Osteocyte (in vitro differentiated cells): ENCODE measurements at places on chromosomes 16 and 17.

- DNase-seq, result no peak
These were observed 102.2 kb downstream of the RAB11FIP4 start for GRCh38 chr17:31493656-31494155.

DNA sequence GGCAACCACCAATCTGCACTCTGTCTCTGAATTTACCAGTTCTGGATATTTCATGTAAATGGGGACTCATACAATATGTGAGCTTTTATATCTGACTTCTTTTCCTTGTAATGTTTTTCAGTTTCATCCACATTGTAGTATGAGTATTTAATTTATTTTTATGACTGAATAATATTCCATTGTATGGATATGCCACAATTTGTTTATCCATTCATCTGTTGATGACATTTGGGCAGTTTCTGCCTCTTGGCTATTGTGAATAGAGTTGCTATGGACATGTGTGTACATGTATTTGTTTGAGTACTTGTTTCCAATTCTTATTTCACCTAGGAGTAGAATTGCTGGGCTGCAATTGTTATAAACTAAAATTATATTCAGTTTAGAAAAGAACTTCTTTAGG, 126.9 kb downstream of the MRTFB start:
- DNase-seq, result no peak

DNA sequence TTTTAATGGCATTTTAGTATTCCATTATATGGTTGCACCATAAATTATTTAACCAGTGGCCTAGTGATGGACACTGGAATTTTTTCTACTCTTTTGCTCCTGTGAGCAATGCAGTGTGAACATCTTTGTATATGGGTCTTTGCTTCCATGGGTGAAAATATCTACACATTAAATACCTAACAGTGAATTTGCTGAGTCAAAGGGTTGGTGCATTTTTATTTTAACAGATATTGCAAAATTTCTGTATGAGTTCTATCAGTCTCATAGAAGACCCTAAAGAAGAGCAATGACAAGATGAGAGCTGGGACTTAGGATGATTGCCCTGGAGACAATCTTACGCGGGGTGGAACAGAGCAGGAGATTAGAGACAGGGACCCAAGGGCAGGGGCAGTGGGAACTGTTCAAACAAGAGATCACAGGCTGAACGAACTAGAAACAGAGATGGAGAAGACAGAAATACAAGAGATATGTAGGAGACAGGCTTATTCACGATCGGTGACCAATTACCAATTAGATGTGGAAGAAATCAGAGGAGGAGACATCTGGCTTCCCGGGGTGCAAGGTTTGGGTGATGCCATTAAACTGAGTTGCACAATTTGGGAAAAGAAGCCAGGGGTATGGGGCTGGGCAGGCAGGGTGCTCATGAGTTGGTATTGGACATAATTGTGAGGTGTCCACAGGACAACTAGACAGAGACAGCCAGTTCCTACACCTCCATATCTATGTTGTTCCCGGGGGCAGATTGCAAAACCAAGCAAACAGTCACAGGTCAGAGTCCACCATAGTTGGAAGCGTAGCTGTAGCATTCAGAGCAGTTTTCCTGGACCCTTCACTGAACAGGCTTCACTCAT, 39.9 kb upstream of the LONP2 start:
- DNase-seq, result no peak

DNA sequence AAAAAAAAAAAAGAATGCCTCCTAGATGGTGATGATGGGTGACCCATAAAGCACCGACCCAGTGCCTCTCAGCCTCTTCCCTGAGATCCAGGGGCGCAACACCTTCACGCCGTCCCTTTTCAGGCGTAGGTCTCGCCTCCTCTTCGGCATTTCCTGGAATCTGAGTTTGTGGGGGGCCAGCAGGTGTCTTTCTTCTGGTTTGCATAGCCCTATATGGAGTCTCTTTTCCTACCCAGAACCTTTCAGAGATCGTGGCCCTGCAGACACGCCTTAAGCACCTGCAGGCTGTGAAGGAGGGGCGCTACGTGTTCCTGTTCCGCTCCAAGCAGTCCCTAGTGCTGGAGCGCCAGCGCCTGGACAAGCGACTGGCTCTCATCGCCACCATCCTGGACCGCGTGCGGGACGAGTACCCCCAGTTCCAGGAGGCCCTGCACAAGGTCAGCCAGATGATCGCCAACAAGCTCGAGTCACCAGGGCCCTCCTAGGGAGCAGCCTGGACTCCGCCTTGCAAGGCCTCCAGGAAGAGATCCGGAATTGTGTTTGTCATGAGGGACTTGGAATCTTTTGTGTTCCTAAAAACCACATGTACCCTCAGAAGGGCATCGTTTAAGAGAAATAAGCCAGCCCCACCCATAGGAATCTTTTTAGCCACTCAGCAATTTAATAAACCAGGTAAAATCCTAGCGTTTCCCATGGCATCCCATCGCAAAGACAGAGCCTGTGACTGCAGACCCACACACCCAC, 1.9 kb upstream of the GAA start:
- no peak for DNase-seq

DNA sequence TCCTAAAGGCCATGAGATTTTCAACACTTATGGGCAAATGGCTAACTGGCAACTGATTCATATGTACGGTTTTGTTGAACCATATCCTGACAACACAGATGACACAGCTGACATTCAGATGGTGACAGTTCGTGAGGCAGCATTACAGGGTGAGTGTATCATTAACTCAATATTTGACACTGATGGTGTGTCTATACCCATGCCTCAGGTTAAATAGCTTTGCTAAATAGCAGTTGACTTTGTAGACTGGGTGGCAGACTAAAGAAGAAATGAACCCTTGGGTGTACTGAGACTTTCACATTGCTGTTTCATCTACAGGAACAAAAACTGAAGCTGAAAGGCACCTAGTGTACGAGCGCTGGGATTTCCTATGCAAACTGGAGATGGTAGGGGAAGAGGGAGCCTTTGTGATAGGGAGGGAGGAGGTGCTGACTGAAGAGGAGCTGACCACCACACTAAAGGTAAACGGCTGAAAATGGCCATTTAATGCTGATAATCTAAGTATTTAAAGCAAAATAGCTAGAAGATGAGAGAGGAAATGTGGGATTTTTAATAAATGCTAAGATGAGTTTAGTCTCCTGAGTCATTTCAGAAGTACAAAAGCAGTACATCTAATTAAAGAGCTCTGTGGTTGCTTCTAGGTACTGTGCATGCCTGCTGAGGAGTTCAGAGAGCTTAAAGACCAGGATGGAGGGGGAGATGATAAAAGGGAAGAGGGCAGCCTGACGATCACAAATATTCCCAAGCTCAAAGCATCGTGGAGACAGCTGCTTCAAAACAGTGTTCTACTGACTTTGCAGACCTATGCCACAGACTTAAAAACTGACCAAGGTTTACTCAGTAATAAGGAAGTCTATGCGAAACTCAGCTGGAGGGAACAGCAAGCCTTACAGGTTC, 3.0 kb downstream of the SETD6 start:
- no peak for DNase-seq

GRCh38 chr16:71915350-71915749, 20.0 kb downstream of the IST1 start:
- DNase-seq, result no peak

DNA sequence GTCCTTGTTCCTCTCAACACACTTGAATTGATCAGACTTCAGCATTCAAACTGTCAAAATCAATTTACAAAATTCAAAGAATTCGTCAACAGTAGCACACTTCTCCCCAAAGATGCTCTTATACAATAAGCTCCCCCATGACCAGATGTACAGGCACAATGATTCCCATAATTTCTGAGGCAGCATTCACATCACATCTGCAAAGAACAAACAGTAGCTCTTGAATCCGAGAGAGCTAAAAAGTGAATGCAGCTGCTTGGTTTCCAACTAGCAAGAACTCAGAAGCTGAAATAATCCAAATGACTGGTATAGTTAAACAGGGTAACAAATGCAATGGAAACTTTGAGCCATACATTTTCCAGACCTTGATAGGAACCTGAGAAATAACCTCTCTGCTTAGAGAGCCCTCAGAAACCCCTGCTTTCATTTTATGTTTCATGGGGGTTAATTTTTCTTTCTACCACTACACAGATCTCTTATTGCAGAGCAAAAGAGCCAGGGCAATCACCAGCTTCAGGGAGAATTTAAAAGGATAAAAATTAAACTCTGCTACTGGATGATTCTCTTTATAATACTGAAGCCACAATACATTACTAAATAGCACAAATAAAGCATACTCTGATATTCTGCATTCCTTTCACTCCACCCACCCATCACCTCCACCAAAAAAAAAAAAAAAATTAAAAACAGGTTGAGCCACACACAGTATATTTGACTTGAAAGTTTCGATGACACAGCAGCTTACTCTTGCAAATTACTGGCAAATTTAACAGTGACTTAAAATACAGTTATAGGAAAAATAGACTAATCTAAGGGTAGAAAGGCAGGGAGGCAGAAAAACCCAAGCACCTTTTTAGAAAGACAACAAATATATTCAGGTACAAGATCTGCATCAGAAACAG, 23.1 kb upstream of the TMEM97 start:
- DNase-seq, result no peak

DNA sequence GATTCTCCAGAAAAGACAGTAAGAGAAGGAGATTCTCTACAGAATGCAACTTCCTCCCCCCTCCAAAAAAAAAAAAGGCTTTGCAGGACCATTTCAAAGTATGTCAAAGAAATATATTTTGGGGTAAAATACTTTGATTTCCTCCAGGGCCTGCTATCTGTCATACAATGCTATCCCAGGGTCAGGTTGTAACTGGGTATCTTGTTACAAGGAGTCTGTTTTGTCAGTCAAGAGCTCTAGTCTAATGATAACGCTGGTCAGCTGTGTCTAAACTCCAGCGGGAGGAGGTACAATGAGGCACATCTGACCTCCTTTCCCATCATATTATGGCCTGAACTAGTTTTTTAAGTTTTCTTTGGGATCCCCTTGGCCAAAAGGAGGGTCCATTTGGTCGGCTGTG, 408.4 kb upstream of the CDH5 start:
- no peak for DNase-seq
